ENCODE measurements at places on chromosomes 16 and 17.

DNA sequence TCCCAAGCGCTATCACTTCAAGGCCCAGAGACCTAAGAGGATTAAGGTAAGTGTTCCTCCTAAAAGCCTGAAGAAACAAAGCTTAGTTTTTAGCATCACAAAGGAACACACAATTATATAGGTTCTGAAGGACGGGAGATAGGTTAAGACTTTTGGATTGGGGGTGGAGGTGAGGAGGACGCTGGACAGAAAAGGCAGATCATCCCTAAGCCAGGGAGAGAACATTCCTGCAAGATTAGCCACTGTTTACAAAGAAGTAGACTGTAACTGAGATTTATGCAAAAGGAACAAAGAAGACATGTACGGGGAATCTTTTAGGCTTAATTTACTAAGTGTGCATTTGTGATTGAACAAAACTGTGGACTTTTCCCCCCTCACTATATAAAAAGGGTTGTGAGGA, 184.1 kb upstream of the IRX5 start:
- no peak for DNase-seq

- DNase-seq: no peak
Measured at GRCh38 chr16:68526143-68526781, 12.8 kb upstream of the ZFP90 start.

GRCh38 chr17:19415311-19415710, 4.3 kb downstream of the RNF112 start:
- no peak for DNase-seq

GRCh38 chr16:49021136-49021535, 260.5 kb downstream of the CBLN1 start:
- DNase-seq: no peak

DNA sequence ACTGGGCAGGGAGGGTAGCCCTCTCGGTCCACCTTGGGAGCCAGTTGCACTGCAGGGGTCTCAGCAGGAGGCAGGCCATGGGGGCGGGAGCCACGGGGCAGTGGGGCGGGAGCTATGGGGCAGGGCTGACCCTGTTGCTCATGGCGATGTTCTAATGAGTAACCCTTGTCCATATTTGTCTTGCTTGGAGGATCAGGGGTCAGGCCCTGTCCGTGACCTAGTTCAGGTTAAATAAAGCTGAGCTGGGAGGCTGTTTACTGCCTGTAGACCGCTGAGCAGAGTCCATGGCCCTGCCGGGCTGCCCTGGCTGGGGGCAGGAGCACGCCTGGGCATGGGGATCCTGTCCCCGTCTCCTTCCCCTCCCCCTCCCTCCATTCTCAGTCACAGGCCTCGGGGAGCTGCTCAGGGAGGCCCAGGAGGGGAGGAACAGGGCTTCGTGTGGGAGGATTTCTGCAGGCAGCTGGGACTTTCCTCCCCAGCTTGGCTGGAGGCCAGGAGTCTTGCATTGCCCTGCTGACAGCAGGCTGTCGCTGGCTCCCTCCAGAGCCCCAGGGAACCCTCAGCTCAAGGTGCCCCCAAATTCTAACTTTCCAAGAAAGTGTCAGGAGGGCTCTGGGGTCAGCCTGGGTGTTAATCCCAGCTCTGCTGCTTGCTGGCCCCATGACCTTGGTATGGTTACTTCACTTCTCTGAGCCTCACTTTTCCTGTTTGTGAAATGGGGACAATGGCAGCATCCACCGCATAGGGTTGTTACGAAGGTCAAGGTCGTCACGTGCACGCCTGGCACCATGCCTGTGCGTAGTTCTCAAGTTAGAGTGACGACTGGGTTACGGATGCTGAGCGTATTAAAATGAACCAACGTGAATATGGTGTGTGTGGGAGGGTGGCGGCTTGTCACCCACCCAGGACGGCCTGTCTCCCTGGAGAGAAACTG, 6.1 kb upstream of the SERPINF2 start:
- DNase-seq: no peak

DNA sequence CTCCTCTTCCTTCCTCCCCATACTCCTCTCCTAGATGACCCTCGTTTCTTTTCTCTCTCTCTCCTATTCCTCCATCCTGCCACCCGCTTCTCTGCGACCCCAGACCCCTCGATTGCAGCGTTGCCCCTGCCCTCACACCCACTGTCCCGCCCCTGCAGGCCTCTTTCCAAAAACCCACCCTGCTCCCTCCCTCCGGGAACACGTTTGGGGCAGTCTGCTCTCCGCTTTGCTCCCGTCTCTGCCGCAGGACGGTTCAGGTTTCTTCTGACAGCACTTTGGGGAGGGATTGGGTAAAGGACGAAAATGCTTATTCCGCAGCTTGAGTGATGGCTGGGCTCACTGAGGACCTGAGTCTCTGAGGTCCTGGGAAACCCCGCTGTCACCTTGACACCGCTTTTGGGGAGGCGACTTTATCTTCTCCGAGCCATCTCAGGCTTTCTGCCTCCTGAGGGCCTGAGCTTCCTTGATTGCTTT, 690 bp downstream of the NDE1 start:
- no peak for DNase-seq

DNA sequence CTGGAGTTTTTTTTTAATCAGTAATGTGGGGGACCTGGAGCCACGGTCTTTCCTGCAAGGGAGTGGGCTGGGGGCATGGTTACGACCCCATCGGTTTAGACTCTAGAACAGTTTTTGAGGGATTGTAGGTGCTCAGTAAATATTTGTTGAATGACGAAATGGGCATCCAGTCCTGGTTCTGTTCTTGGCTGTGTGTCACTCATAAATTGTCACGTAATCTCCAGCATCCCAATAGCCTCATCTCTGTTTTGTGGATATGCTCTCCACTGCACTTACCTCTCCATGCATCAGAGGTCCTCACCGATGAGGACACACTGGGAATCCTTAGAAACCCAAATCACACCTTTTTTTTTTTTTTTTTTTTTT, 497 bp upstream of the SLC38A7 start:
- no peak for DNase-seq

DNA sequence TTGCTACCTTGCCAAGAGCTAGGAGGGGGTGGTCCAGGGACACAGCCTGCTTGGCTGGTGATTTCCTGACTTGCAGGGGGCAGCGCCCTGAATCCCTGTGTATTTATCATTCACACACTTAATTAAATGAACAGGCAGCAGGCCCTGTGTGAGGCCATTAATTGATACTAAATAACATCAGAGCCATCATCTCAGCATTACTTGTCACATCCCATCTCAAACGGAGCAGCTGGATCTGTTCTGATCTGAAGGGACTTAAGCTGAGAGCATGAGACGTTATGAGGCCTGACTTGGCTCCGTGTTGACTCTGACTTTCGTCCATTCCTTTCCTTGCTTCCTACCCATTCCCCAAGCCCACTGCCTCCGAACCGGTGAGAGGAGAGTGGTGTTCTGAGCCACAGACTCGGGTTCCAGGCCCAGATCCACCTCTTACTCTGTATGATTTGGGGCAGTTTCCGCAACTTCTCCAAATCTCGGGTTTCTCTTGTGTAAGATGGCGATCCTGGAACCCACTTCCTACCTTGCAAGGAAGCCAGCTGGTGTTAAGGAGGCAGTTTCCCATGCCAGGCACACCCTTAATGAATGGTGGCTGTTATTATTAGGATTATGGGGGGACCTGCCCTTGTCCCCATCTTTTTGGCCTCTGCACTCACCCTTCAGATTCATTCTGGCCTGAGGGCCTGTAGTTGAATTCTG, 33.8 kb downstream of the CACNA1G start:
- no peak for DNase-seq

DNA sequence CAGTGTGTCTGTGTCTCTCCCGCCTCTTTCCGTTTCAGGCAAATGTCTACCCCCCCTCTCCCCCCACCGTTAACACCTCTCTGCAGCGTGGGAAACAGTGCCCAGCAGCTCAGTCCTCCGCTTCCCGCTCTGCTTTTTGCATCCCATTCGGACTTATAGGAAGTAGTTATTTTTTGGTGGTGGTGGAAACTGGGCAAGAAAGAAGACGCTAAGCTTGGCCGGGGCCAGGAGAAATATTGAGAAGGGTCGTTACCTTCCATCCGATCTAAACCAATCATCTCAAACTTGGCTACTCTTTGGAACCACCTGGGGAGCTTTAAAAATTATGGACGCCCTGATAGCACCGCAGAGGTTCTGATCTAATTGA, 499 bp upstream of the HLF start:
- DNase-seq: no peak

DNA sequence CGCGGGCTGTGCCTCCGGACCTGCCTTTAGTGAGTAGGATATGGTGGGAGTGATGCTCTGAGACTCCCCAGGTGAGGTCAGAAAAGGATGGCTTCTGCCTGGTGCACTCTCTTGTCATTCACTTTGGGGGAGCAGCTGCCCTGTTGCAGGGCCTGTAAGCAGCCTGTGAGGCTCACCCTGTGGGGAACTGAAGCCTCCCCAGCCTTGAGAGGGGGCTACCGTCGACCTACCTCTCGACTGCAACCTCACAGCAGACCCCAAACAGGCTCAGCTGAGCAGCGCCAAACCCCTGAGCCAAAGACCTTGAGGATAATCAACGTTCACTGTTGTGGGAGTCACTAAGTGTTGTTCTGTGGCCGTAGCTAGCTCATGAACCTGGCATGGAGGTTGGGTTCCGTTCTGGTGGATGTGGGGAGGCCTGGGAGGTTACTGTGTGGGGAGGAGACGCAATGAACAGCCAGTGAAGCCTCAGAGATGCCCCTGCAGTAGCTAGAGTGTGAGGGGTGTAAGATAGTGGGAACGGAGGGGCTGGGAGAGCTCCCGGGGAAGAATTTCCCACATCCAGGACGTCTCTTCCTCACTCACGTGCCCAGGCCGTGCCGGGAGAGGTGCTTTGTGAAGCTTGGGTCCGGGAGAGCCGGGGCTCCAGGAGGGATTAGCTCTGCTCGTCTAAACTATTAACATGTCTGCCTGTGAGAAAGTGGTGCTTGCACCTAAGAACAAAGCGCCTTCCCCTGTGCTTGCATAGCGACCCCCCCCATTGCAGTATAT, 38.8 kb downstream of the METRNL start:
- DNase-seq: no peak

DNA sequence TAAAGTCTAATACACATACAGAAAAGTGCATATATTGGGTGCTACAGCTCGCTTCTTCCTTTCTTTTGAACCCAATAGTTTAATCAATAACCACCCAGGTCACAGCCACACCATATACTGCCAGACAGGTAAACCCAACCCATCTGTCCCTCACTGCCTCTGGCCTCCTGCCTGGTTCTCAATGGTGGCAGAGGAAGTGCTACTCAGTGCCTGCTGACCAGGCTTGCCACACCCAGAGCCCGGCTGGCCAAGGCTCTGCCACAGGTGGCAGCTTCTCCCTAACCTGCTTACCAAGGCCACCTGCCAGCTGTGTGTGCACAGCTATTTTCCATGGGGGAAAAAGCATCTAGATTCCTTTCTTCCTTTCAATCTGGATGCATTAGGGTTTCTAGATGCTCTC, 584 bp downstream of the PMP22 start:
- DNase-seq: no peak

DNA sequence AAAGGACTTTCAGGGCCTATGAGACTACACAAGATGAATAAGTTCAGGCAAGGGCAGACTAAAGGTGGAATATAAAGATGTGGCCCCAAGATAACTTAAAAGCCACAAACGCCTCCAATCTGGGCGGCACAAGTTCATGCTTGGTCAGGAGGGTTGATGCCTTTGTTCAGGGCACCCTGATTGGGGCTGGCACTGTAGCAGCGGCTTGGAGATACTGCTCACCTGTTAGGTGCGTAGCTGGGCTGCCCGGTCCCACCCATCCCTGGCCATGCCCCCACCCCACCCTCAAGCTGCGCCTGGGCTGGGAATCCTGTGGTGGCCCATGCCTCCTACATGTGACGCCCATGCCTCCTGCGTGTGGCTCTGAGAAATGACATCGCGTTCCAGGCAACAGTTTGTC, 12.5 kb upstream of the SLC13A2 start:
- DNase-seq: no peak

DNA sequence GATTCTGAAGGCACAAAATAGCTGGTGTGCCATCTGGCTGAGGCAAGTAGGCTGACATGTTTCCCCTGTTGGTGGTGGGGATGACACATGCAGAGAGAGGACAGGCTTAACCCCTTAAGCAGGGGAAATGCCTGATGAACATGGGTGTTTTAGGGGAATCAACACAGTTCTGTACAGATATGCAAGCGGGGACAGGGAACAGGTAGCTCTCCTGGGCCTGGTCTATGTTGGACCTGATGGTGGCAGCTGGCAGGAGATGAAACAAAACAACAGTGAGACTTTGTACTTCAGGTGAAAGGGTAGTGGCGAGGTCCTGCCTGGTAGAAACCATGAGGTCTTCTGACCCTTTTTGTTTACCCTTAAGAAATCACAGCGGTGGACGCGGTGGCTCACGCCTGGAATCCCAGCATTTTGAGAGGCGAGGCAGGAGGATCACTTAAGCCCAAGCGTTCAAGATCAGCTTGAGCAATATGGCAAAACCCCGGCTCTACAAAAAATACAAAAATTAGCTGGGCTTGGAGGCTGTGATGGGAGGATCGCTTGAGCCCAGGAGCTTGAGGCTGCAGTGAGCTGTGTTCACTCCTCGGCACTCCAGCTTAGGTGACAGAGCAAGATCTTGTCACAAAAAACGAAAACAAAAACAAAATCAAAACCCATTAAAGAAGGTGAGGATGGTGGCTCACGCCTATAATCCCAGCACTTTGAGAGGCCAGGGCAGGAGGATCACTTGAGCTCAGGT, 10.5 kb downstream of the OR1F1 start:
- no peak for DNase-seq

DNA sequence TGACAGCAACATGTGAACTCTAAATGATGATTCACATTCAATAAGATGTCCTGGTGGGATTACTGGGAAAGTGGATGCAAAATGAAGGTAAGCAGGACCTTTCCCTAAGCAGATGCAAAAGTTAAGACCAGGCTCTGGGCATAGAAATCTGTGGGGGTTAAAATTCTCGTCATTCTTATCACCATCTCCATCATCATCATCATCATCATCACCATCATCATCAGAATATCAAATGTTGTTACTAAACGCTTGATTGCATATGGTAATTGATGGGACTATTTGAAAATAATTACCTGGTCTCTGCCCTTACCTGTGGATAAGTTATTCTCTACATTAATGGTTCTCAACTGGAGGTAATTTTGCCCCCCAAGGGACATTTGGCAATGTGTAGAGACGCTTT, 41.9 kb upstream of the TMEM132E start:
- DNase-seq: no peak

- DNase-seq: no peak
Measured at GRCh38 chr16:11354733-11355574, 9.7 kb downstream of the RMI2 start.

- DNase-seq: no peak
Measured at GRCh38 chr17:3727041-3727440, 3.3 kb downstream of the HASPIN start.

DNA sequence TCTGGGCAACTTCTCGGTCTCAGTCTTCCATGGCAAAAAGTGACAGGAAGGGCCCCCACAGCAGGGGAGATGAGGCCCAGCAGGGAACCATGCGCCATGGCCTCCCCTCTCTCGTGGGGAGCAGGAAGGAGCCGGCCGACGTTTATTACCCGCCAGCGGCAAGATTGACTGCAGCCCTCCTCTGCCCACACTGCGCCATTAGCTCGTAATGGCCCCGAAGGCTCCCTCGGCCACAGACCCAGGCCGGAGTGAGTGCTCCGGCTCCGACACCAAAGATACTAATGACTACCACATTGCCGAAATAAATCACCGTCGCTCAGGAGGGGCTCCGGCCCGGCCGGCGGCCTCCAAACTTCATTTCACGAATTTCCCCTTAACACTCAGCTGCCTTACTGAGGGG, 226.9 kb downstream of the C16orf78 start:
- DNase-seq: no peak

- DNase-seq: no peak
Measured at GRCh38 chr16:19142939-19143598, 25.0 kb upstream of the SYT17 start.

Measured in GOT3 (cell line).